ENCODE measurements at places on chromosomes 3 and 15.
A peak's percentile ranks its signal among the peaks of the same experiment; 100 is the strongest.

GRCh38 chr3:167899093-167899492 is 163.6 kb downstream of the SERPINI1 start:
- DNase-seq = no peak

- DNase-seq = no peak
Measured at GRCh38 chr3:160641665-160642309, 35.2 kb upstream of the ARL14 start.

DNA sequence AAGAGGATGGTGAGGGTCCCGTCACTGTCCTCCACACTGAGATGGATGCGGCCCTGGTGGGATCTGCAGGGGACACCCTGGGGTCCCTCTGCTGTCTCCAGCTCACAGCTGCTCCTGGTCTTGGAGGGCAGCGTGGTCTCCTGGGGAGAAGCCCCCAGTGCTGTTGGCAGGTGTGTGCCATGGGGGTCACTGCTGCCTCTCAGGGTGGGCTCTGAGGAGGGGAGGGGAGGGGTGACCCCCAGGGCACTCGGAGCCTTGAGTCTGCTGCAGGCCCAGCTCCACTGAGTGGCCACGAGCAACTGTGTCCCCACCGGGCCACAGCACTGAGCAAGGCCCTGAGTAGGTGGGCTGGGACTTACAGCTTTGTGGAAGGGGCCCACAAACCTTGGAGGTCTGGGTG is 34.7 kb downstream of the KLHL25 start:
- no peak for DNase-seq

DNA sequence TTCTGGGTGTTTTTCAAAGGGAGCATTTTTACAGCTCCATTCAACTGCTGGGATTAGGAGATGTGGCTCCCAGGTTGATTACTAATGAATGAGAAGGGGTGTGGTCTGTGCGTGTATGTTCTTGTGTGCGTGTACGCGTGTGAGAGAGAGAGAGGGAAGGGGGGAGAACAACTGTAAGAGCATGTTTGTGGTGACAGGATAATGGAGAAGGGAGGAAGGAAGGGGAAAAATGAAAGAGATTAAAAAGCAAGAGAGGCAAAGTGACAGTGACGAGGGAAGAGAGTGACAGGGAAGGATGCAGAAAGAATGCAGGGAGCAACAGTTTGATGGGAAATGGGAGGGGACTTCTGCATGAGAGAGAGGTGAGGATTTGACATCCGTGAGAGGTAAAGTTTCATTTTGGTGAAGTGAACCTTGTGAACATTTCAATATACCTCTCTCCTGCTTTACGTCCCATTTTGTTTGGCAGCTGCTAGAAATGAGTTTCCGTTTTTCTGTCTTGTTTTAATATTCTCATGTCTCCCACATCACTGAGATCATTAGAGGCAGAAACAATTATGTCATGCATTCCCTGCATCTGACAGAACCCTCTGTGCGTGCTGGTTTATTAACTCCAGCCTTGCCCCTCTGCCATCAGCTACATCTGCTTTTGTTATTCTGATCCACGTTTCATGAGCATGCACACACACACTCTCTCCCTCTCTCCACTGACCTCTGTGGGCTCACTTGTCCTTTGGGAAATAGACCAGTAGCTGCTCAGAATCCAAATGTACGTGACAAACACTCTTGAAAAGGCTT is 161.6 kb downstream of the GAP43 start:
- no peak for DNase-seq

GRCh38 chr15:78242128-78242527 is 7.8 kb upstream of the ACSBG1 start:
- DNase-seq = no peak

DNA sequence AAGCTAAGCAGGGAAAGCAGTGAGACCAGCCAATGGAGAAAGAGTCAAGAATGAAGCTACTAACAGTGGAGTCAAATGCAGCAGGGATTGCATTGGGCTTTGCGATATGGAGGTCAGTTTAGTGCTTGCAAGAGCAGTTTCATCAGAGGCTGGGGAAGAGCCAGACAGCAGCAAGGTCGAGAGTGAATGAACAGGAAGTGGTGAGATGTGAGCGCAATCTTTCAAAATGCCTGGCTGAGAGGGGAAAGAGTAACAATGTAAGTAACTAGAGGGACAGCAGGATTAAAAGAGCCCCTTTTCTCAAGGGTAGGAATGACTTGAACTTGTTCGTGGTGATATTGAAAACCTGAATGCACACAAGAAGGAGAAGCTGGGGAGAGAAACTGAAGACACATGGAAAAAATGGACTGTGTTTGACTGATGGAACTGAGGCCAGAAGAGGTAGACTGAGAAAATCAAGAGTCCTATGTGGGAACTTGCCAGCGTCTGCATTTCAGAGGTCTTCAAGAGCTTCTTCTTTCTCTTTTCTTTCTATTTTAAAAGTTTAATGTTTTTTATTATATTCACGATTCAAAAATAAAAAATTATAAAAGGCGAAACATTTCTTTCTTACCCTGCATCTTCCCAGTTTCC is 30.6 kb upstream of the GPR160 start:
- peak; percentile 37 for DNase-seq

GRCh38 chr3:15525790-15526189 is 4.3 kb upstream of the COLQ start:
- DNase-seq = no peak

DNA sequence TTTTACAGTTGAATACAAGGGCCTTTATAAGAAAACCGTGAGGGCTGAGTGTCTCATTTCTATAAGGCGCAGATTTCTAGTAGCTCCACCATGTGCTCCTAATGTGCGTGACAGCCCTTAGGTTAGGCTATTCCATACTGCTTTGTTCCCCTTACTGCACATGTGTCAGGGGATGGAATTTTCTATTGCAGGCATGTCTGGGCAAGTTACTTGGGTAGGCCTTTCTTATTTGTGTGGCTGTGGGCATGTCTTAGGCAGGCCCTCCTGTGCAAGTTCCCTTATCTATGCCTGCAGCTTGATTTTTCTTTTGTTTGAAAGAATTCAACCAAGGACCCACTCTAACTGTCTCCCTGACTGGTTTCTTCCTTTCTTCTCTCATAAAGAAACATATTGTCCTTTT is 434.2 kb upstream of the CNTN3 start:
- no peak for DNase-seq

GRCh38 chr15:44471885-44472455 is 44.5 kb downstream of the CTDSPL2 start:
- DNase-seq = no peak

DNA sequence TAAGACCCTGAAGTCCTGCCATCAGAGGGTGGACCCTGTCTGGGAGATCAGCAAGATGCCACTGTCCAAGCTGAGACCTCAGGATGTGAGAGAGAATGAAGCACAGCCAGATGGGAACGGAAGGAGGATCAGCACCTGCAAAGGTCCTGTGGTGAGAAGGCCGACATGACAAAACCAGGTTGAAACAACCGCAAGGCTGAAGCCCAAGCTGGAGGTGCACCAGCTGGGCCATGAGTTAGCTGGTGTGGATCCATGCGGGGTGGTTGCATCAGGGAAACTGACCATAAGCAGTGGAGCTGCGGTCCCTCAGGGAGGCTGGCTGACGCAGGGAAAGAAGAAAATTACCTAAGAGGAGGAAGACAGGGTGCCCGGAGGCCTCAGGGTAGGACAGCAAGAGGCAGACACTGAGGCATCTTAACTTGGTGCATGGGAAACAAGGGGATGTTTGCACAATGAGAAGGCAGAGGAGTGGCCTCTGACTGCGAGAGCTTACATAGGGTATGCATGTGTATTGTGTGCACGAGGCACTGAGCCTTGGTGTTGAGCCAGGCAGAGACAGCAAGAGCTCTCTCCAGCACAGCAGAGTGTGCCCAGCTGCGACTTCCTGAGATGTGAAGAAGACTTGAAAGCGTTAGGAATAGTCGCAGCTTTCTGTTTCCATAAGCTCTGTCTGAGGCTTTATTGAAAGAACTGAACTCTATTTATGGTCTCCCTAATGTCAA is 497.7 kb downstream of the OCA2 start:
- no peak for DNase-seq

DNA sequence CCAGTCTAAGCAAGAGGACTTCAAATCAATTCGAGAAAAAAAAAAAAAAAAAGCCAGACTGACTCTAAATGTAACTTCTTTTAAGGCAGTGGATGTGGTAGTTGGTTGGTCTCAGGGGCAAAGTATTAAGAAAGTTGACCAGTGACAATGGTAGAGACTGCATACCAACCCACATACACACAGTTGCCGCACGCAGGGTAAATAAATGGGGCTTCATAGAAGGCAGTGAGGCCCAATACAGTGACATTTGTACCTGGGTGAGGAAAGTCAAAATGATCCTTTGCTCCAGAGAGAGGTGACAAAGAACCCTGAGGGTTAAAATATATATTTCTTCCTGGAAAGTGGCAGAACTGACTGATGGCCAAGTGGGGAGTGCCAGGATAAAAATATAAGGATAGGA is 100.8 kb upstream of the MEX3B start:
- DNase-seq = no peak

DNA sequence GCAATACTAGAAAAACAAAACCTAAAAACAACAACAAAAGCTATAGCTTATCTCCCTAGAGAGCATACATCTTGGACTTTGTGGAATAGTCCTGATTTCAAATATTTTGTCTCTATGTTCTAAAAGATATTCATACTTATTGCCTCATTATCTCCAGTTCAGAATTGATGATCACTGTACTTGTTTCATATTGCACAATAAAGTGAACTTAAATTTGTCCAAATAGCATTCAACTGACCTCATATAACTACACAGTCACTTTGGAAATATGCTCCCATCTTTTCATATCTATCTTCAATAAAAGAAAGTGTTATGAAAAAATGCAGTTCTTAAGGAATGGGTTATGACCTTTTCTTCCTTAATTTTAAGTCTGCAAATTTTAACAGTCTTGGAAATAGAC is 228.6 kb upstream of the CMC1 start:
- no peak for DNase-seq

DNA sequence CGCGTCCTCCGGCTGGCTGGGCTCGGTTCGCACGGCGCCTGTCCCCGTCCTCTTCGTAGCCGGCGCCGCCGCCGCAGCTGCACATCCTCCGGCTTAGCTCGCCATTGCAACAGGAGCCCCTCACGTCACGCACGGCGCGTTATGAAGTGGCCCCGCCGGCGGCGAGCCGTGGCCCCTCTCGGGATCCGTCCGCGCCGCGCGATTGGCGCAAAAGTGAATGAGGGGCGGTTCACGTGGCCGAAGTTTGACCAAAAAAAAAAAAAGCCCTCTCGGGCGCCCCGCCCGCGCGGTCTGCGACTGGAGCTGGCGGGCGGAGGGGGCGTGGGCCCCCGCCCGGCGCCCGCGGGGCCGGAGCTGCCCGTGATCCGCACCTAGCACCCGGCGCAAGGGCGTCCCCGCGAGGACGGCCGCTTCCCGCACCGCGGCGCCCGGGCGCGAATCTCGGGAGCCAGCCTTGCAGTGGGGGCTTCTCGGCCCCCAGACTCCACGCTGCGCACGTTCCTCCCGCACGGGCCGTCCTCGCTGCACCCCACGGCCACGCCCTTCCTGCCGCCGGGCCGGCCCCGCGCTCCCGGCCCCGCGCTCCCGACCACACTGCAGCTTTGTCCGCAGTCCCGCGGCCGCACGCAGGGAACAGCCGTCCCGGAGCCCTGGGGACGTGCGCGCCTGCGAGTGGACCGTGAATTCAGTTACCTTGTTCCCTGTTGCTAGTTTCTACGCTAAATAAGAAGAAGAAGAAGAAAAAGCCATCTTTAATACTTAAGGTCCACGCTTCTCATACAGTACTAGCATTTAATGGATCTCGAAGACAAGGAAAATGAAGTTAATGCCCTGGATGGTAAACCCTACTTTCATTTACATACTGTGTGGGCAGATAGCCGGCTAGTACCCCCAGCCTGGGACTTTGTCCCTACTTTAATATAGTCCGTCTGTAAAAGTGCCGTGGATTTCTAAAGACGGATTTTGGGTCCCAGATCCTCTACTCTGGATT is at the start of gene CHSY1:
Gene CHSY1 (minus strand): TSS at position 219 of the 991 bp plus-strand sequence. CDS start 592 bp downstream, outside the sequence.
- peak; percentile 57 for DNase-seq

DNA sequence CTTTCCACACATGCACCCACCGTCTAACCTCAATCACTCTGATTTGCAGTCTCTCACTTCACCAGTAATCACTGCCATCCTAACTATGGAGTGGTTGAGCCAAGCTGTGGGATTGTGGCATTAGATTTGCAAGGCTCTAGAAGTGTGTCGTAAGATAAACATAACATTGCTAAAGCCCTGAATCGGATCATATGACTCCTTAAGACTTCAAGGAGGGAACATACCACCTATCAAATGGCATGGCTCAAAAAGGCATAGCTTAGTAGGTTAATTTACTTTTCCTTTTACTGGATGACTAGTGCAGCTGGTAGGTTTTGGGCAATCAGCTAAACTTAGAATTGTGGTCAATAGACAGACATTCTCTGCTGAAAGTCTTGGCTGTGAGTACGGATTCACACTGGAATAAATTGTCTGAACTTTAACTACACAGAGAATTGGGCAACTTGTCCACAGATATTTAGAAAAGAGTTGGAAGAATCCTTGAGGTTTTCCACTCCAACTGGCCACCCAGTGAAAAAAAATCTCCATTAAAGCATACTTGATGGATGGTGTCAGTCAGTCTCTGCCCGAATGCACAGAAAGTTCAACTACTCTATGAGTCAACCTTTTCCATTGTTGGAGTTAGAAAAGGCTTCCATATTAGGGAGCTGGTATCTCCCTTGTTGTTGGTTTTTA is 476.7 kb upstream of the CBLB start:
- no peak for DNase-seq

- DNase-seq = no peak
Measured at GRCh38 chr3:65484964-65485363, 553.8 kb downstream of the MAGI1 start.

- DNase-seq = no peak
Measured at GRCh38 chr3:47223755-47224154, 58.8 kb downstream of the KIF9 start.

GRCh38 chr3:134579141-134579665 is 71.6 kb downstream of the KY start:
- DNase-seq = no peak

GRCh38 chr3:134276086-134276485 is 25.4 kb upstream of the RYK start:
- no peak for DNase-seq

DNA sequence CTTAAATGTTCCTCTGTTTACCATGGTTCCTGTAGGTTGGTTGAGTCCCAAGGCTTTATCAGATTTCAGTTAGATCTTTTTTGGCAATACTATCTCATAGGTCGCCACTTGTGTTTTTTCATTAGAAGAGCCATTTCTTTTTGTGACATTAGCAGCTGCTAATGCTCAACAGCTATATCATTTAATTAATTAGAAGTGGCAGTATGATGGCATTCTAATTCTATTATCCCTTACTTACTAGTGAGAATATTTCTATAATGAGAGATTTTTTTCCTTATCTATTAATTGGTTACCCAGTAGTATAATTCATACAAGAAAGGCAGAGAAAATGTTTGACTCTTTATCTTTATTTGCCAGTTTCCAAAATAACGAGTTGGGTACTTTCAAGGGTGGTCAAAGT is 25.2 kb downstream of the FRMD4B start:
- no peak for DNase-seq

- DNase-seq = peak; percentile 36
Measured at GRCh38 chr3:108342837-108343486, 46.6 kb downstream of the HHLA2 start.

- no peak for DNase-seq
Measured at GRCh38 chr3:64612916-64613526, 74.8 kb downstream of the ADAMTS9 start.

- no peak for DNase-seq
Measured at GRCh38 chr3:172537507-172538158, 14.4 kb upstream of the TNFSF10 start.

Measured in GM12878 (cell line).